ENCODE measurements at places on chromosomes 7 and 10. TPM values are rescaled to one million over a fixed set of nuclear protein-coding genes. Genes with fewer than 3 reads are reported as not detected.

The PNLIPRP3 gene
- polyA plus RNA-seq, result 0.46 TPM

The HYAL4 gene
- not detected for polyA plus RNA-seq

The WIPF3 gene
- 5.0 TPM for polyA plus RNA-seq

The MINPP1 gene
- 3.7 TPM for polyA plus RNA-seq

The C10orf67 gene
- polyA plus RNA-seq, result not detected

The MUC12 gene
- 13.9 TPM for polyA plus RNA-seq

The CCNY gene
- 25.8 TPM for polyA plus RNA-seq

The OAT gene
- 94.9 TPM for polyA plus RNA-seq

The FAM131B gene
- polyA plus RNA-seq, result 0.33 TPM

The VAX1 gene
- not detected for polyA plus RNA-seq

The ITPRID1 gene
- 0.30 TPM for polyA plus RNA-seq

The TMEM176A gene
- 92.0 TPM for polyA plus RNA-seq

The CALN1 gene
- not detected for polyA plus RNA-seq

The AASS gene
- polyA plus RNA-seq, result 8.0 TPM

The FGL2 gene
- polyA plus RNA-seq, result 19.1 TPM

The ZNF804B gene
- not detected for polyA plus RNA-seq

The CRHR2 gene
- polyA plus RNA-seq, result not detected

The PTPRN2 gene
- polyA plus RNA-seq, result 10.8 TPM

The MCM10 gene
- 0.93 TPM for polyA plus RNA-seq

The DLX6 gene
- polyA plus RNA-seq, result not detected

The TNPO3 gene
- polyA plus RNA-seq, result 11.7 TPM

The EPDR1 gene
- polyA plus RNA-seq, result 2.6 TPM

The PCGF5 gene
- polyA plus RNA-seq, result 19.8 TPM

The PON3 gene
- polyA plus RNA-seq, result 2.1 TPM

The NPC1L1 gene
- 0.12 TPM for polyA plus RNA-seq

The ERVW-1 gene
- not detected for polyA plus RNA-seq

The LZTS2 gene
- polyA plus RNA-seq, result 34.7 TPM

The EN2 gene
- not detected for polyA plus RNA-seq

The HHEX gene
- 4.7 TPM for polyA plus RNA-seq

The LBX1 gene
- not detected for polyA plus RNA-seq

The ARMC3 gene
- not detected for polyA plus RNA-seq

The SLC39A12 gene
- not detected for polyA plus RNA-seq

The CPA2 gene
- 54.9 TPM for polyA plus RNA-seq

The NRG3 gene
- polyA plus RNA-seq, result 0.31 TPM

The PRKAR2B gene
- 20.5 TPM for polyA plus RNA-seq

The HOXA13 gene
- not detected for polyA plus RNA-seq

The ZCWPW1 gene
- polyA plus RNA-seq, result 11.7 TPM

The EVX1 gene
- not detected for polyA plus RNA-seq

The TLL2 gene
- polyA plus RNA-seq, result 0.65 TPM

The SPDYE2 gene
- not detected for polyA plus RNA-seq

The STK17A gene
- 19.2 TPM for polyA plus RNA-seq
